Endothelial cell of umbilical vein (primary cell): ENCODE measurements at places on chromosomes 6 and 20. TPM values are rescaled to one million over a fixed set of nuclear protein-coding genes. Genes with fewer than 3 reads are reported as not detected.

ALDH5A1 gene
- polyA plus RNA-seq, result 0.49 and 0.51 TPM in 2 replicates

IL17A gene
- polyA plus RNA-seq, result not detected in 2 replicates

NFATC2 gene
- 2.0 and 3.1 TPM in 2 replicates for polyA plus RNA-seq

RPL10A gene
- 1,956 and 2,053 TPM in 2 replicates for polyA plus RNA-seq

MEP1A gene
- polyA plus RNA-seq, result not detected in 2 replicates

KIF6 gene
- not detected in 2 replicates for polyA plus RNA-seq

THBS2 gene
- 0.08 TPM in 2 replicates for polyA plus RNA-seq
